ENCODE measurements at places on chromosomes 1 and 21.

- no peak for DNase-seq
Measured at GRCh38 chr1:209051570-209051969, 531.9 kb upstream of the CAMK1G start.

GRCh38 chr1:219812491-219813203, 115.7 kb downstream of the SLC30A10 start:
- DNase-seq: peak; percentile 32

DNA sequence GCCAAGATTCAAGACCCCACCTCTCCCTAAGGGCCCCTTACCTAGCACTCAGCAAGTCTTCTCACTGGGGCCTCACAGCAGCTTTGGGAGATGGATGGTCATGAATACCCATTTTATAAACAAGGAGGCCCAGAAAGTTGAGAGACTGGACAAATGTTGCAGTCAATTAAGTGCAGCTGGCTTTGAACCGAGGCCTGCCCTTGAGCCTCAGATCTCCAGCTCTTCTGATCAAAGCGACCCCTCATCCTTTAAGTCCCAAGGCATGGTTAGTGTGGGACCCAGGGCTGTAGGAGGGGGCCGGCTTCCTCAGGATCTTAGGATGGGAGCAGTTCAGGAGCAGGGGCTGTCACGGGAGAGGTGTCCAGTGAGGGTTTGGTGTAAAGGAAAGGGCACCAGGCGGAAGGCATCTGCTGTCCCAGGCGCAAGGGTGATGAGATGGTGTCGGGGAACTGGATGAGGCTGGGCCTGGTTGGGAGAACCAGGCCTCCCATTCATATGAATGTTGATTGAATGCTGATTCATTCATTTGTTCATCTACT, 5.1 kb upstream of the MTFR1L start:
- no peak for DNase-seq

DNA sequence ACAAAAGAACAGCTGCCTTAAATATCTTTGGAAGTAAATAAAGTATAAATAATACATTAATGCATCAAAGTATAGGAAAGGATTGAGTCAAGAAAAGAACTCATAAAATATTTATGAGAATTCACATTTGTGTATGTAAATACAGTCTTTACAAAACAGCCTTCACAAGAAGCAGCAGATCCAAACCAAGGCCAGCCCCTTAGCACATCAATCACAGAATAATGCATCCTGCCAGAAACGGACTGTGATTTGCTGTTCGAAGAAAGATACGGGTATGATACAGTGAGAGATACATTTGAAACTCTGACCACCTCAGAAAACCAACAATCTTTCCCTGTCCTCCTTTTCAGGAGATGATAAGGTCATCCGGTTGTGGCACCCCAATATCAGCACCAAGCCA, 70.9 kb downstream of the WDR64 start:
- no peak for DNase-seq

GRCh38 chr1:61504852-61505390, 220.0 kb downstream of the TM2D1 start:
- no peak for DNase-seq

DNA sequence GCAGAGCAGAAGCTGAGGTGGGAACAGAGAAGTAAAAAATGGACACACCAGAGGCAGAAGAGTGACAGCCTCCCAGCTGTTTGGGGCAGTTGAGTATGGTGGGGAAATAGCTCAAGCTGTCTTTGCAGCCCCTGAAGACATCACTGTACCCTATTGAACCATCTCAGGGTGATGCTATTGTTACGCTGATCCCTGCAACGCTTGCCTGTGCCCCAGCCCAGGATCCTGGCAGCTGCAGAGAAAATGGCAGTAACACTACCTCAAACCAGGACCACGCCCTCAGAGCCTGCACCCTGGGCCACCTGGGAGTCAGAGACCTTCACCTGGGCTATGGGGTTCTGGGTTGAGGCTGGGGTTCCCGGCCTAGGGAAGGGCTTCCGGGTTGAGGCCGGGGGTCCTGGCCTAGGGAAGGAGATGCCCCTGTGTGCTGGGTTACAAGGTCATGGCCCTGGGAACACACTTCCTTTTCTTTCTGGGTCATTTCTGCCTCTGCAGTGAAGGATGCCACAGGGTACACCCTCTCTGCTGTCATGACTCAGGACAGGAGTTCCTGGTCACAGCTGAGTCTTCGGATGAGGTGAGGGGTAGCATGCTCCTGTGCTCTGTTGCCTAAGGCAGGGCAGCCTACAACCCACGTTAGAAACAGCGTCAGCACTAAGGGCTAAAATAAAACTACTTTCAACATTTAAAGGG, 11.6 kb downstream of the BSND start:
- no peak for DNase-seq

DNA sequence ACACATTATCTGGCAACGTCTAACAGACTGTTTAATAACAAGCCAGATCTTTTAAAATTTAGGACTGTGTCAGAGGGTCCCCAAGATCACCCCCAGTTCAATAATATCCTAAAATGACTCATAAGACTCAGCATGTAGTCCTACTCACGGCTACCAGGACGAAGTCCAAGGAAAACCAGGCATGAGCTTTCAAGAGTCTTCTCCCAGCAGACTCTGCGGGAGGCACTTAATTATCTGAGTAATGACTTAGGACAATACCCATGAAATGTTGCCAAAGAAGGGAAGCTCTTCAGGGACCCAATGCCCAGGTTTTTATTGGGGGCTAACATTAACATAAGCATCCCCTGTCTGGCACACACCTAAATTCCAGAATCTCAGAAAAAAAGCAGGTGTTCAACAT, 7.0 kb downstream of the HFM1 start:
- DNase-seq: no peak

DNA sequence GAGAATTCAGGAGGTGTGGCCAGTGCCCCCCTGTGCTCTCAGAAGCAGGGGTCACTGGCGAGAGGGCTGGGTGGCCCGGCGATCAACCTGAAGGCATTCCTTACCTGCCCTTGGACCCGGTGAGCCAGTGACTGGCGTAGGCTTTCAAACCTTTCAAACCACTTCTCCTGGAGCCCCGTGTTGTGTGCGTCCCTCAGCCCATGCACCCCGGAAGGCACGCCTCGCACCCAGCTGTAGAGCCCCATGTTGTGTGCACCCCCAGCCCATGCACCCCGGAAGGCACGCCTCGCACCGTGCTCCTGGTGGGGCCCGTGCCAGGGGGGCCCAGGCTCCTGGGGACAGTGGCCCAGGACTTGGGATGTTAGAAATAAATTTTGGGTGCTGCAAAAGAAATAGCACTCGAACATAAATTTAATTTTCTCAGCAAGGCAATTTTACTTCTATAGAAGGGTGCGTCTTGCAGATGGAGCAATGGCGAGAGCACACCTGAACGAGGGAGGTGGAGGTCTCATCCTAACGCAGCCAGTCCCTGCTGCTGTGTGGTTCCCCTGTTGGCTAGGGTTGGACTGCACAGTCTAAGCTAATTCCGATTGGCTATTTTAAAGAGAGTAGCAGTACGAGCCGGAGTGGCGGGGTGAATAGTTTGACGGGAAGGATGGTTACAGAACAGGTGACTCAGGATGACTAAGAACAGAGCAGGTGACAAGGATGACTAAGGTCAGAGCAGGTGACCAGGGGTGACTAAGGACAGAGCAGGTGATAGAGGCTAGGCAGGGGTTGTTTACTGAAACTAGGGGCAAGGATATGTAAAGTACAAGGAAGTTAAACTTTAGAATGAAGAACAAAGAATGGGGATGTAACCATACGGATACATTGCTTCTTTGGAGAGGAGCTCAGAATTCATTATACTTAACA, 47.4 kb downstream of the PRKCZ start:
- DNase-seq: no peak

All from mucosa of gallbladder (tissue), 1 donor.